ENCODE measurements at places on chromosomes 4 and X.

DNA sequence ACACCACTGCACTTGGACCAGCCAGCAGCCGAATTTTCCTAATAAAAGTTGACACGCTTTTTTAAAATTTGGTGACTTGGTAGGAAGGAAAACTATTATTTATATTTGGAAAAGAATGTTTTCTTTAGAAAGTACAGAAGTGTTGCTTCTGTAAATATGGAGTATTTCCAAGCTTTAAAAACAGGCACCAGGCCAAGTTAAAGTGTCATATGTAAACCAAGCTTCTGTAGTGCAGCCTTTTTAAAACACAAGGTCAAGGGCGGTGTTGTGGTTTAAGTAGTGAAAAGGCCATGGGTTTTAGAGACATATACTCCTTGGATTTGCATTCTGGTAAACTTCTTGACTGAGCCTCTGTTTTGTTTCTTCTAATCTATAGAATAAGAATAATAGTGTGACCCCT, 62.7 kb downstream of the TRIM2 start:
- DNase-seq: no peak

DNA sequence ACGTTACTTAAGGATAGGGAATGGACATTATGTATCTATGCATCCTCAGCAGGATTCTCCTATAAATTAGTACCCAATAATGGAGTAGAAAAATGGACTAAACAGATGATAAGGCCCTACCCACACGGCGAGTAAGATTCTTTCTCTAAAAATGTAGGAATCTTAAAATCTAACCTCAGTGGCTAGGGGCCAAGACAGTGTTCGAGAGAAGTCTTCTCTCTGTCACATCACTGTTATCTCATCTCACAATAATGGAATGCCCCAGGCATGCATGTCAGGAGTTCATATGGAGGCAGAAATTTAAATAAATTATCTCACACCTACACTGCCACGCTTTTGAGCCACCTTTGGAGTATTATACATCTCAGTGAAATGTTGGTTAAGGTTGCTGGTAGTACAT, 132.9 kb downstream of the LDB2 start:
- DNase-seq: no peak

GRCh38 chr4:41525129-41525528, 12.8 kb upstream of the LIMCH1 start:
- no peak for DNase-seq

- DNase-seq: no peak
Measured at GRCh38 chrX:75067931-75068330, 88.2 kb downstream of the ABCB7 start.

DNA sequence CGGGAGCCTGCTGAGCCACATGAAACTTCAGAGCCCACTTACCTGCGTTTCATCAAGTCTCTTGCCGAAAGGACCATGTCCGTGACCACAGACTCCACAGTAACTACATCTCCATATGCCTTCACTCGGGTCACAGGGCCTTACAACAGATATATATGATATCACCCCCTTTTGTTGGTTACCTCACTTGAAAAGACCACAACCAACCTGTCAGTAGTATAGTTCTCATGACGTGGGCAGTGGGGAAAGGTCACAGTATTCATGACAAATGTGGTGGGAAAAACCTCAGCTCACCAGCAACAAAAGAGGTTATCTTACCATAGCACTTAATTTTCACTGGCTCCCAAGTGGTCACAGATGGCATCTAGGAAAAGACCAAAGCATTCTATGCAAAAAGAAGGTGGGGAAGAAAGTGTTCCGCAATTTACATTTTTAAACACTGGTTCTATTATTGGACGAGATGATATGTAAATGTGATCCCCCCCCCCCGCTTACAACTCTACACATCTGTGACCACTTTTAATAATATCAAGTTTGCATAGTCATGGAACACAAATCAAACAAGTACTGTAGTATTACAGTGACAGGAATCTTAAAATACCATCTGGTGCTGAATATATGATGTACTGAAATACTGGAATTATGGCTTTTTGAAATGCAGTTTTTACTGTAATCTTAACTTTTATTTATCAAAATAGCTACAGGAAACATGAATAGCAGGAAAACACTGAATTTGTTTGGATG, 129.9 kb downstream of the TET2 start:
- no peak for DNase-seq

GRCh38 chrX:50152456-50152855, 48.4 kb downstream of the AKAP4 start:
- DNase-seq: no peak

DNA sequence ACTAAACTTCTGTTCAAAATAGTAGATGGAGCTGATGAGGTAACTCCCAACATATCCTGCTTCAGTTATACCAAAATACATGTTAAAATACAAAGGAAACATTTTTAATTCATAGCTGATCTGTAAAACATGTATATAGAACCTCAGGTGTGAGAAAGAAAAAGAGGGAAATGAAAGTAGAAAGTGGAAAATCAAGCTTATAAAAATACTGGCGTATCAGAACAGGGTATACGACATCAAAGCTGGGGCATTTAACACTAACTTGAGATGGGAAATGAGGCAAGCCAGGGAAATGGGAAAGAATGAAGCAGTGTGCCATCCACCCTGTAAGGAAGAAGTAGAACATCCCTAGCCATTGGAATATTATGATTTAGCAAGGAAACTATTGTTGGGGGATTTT, 767.5 kb downstream of the DMD start:
- no peak for DNase-seq

DNA sequence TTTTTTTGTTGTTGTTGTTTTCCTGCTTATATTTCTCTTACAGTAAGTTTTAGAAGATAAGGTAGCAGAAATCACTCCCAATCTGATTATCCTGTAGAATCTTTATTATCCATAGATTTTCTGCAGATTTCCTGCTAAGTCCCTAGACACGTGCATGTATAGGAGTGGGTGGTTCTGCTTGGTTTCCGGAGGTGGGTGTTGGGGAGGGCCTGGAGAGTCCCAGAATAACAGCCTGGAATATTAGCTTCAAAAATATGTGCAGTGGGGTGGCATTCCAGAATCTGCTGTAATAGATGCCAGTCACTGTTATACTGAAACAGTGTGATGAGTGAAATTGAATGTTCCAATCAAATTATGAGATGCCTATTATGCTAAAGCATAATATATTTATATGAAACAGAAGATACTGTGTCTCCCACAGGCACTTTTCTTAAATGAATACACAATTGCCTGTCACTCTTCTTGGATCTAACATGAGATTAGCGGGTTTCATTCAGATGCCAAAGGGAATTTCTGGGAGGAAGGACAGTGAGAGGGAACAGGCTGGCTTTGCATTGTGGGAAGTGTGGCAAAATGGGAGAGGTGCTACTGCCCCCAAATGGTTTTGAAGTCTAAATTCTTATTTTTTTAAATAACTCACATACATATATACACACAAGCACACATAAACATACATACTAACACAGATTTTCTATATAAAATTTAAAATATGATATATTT, 37.6 kb downstream of the C4orf50 start:
- no peak for DNase-seq

DNA sequence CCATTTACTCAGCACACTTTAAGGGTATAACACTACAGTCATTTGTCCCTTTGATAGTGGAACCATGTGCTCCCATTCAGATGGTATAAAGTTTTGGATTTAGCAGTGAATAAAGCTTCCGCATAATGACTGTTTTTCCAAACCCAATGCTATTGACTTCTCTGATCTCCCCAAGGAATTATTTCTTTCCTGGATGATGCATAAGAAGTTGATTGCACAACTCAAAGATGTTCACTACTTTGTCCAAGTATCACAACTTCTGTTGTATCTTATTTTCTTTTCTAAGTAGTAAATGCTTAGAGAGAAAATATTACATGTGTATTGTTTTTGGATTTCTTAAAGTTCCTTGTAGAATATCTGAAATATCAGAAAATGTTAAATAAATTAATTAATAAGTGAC, 300.2 kb downstream of the GPM6A start:
- DNase-seq: no peak

Data from CD4-positive, alpha-beta memory T cell (primary cell).